SK-MEL-5 (cell line): ENCODE measurements at places on chromosomes 4 and X. TPM values are rescaled to one million over a fixed set of nuclear protein-coding genes. Genes with fewer than 3 reads are reported as not detected.

The VCX gene
- total RNA-seq: 0.16 and 0.85 TPM in 2 replicates

The NPY1R gene
- total RNA-seq: not detected in 2 replicates

The CT45A5 gene
- 35.2 and 41.3 TPM in 2 replicates for total RNA-seq

The SHROOM2 gene
- 3.5 and 4.4 TPM in 2 replicates for total RNA-seq

The STS gene
- total RNA-seq: 3.0 and 3.4 TPM in 2 replicates

The IL21 gene
- not detected in 2 replicates for total RNA-seq

The ERCC6L gene
- 5.5 and 5.8 TPM in 2 replicates for total RNA-seq

The CXCL8 gene
- 11.5 and 14.8 TPM in 2 replicates for total RNA-seq

The PAQR3 gene
- total RNA-seq: 11.6 and 12.6 TPM in 2 replicates

The CXCL5 gene
- not detected in 2 replicates for total RNA-seq

The FRAS1 gene
- 0.19 and 0.24 TPM in 2 replicates for total RNA-seq

The GLRB gene
- 0.08 and 0.24 TPM in 2 replicates for total RNA-seq

The VSIG1 gene
- total RNA-seq: not detected in 2 replicates

The ALB gene
- 1.2 TPM in 1 of 2 replicates, not detected in the other for total RNA-seq

The SLITRK4 gene
- total RNA-seq: 0.34 and 0.40 TPM in 2 replicates

The EMCN gene
- not detected in 2 replicates for total RNA-seq

The SPANXA2 gene
- total RNA-seq: 0.43 TPM in 1 of 2 replicates, not detected in the other

The ZNF630 gene
- not detected in 2 replicates for total RNA-seq

The ODAPH gene
- not detected in 2 replicates for total RNA-seq

The CXCL10 gene
- not detected in 2 replicates for total RNA-seq

The GPRIN3 gene
- 3.8 and 5.1 TPM in 2 replicates for total RNA-seq

The FAM9C gene
- not detected in 2 replicates for total RNA-seq
